ENCODE measurements at places on chromosomes 1 and 21.

DNA sequence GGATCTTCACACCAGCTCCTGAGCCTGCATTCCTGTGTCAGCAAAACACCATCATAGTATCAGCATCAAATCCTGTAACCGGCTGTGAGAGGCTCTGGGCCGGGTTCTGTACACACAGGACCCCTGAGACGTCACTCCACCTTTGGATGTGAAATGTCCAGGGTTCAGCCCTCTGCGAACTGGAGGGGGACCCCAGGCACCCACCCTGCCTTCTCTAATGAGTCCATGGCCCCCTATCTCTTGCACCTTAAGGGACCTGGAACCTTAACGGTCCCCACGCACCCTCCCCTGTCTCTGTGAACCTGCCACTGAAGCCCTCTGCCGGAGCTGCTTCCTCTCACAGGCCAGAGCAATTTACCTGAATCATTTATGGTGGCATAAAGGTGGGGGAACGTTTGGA is 257.8 kb downstream of the NPHP4 start:
- DNase-seq = no peak

- no peak for DNase-seq
These were observed 11.5 kb downstream of the RRAGC start for GRCh38 chr1:38848071-38848470.

DNA sequence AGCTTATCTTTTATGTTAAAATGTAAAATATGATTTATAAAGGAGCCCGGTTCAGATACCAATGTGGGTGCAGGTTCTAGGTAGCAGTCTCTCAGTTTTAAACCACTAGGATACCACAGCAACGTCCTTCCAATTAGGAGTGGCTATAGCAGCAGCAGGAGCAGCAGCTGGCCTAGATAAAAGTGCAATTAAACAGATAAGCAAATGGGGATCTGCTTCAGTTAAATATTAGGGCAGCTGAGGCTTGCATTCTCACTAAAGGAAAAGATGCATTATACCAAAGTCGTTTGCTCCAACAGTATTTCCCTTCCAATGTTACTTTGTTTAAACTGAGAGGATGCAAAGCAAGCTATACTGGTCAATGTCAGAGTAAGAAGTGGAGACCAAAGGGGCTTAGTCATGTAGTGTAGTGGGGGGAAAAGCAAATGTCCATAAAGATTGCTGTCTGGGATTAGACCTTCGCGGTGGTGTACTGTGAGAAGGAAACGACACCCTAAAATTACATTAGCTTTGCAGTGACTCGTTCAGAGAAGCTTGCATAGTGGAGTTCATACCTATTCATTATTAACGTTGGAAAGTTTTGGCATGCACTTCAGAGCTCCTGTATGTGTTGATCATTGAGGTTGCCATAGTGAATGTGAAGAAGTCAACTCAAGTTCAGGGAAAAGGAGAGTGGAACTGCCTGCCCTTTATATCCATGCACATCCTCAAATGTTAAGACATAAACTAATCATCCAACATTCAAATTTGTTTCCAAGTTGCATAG is 272.2 kb downstream of the VAV3 start:
- no peak for DNase-seq

DNA sequence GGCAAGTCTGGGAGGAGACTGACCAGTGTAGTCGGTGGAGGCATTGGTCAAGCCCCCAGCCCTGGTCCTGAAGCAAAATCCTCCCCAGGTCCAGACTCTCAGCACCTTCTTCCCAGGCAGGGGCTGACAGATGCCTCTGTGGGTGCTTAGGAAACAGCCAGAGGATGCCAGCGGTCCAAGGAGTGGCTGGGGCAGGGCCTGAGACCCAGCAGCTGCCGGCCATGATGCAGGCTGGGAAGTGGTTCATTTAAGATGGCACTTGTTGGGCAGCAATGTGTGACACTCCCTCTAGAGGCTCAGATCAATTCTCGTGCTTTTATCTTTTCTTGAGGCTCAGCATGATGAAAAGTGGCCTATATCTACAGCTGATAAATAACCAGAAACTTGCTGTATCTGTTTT is 165.0 kb upstream of the VAMP3 start:
- DNase-seq = no peak

- no peak for DNase-seq
These were observed 3.7 kb upstream of the KIAA1614 start for GRCh38 chr1:180909005-180909414.

DNA sequence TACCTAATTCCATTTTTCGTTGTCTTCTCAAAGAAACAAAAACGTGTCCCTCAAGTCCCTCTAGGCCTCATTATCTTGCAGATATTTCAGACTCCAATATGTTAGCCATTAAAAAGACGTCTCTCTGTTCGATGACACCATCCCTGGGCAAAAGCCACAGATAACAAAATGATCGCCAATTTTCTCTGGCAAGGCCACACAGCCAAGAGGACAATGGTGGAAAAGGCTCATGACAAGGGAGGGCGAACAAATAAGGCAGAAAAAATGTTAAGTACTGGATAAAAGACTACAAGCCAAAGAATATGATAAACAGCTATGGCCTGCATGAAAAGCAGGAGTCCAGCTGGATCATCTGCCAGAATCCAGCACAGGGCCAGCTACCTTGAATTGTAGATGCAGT is 82.9 kb downstream of the TBX15 start:
- DNase-seq = no peak

DNA sequence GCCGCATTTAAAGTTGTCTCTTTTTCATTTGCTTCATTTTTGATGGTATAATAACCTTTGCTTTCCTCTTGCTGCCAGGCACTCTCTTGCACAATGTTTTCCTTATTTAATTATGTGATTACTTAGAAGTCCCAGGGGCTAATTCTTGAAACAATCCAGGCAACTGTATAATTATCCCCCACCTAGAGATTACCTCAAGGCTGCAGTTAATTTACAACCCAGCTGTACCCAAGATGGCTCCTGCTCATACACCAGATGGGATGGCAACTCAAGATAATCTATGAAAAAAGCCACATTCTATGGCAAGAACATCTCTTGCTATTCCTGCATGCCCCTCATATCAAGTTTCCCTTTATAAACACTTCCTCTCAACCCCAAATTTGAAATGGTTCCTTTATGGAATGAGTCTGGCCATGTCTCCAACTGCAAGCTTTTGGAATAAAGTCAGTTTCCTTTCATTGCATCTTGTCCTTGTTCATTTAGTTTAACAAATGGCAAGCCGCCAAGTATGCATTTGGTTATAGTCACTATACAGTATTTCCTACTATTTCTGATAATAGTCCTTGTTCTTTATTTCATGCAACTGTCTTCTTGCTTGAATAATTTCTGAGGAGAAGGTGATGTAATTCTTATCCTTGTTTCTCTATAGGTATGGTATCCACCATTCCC is 1042.6 kb downstream of the PLA2G4A start:
- no peak for DNase-seq

Data from activated CD4-positive, alpha-beta T cell treated with anti-CD3 and anti-CD28 coated beads, Interleukin-2, amount 50 U/mL, for 48 hours (primary cell).